ENCODE measurements at places on chromosomes 6 and 20. TPM values are rescaled to one million over a fixed set of nuclear protein-coding genes. Genes with fewer than 3 reads are reported as not detected.

Gene SIRPD
- total RNA-seq, result not detected

Gene CGA
- total RNA-seq, result not detected

Gene C6orf58
- total RNA-seq, result not detected

Gene THEMIS
- not detected for total RNA-seq

Gene NR2E1
- total RNA-seq, result not detected

Gene CYP39A1
- total RNA-seq, result 0.44 TPM

Gene PI3
- not detected for total RNA-seq

Gene SPATA25
- 1.5 TPM for total RNA-seq

Gene RIPOR3
- total RNA-seq, result 15.6 TPM

Gene SMLR1
- total RNA-seq, result not detected

Gene MYMX
- total RNA-seq, result not detected

Gene ELOVL4
- total RNA-seq, result 10.0 TPM

Gene OR2H1
- total RNA-seq, result not detected
